ENCODE measurements at places on chromosomes 7 and 10. TPM values are rescaled to one million over a fixed set of nuclear protein-coding genes. Genes with fewer than 3 reads are reported as not detected.

KEL gene
- 1.1 TPM for total RNA-seq

AMPH gene
- not detected for total RNA-seq

DLX6 gene
- total RNA-seq: not detected

DNA sequence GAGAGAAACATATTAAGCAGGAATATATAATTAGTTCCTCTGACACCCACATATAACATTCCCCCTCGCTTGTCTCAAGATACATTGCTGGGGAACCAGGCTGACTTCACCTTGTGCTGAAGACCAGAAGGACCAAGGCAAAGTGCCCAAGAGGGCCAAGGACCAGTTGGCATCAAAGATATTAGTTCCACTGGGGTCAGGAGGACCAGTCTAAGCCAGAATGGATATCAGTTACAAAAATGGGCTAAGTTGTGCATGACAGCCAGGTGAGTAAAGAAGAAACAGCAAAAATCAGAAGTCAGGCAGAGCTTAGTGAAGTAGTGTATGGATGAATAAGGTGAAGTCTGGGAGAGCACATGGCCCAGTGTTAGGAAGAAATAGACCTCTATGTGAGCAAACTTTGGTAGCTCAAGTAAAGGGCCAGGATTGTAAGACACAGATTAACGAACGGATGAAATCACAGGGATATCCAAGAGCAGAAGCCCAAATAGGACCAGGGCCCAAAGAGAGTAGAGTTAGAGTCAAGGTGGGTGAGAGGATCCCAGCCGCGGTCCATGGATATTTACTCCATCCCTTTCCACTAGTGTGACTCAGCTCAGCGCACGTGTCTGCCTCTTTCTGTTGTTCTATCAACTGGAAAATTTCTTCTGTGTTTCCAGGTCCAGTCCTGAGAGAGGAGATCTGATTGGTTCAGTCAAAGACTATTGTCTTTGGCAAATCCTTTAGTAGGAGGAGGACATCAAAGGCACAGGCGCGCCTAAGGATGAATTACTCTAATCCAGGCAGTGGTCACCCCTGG lies 5.0 kb downstream of the CALD1 start:
- DNase-seq: no peak

DNA sequence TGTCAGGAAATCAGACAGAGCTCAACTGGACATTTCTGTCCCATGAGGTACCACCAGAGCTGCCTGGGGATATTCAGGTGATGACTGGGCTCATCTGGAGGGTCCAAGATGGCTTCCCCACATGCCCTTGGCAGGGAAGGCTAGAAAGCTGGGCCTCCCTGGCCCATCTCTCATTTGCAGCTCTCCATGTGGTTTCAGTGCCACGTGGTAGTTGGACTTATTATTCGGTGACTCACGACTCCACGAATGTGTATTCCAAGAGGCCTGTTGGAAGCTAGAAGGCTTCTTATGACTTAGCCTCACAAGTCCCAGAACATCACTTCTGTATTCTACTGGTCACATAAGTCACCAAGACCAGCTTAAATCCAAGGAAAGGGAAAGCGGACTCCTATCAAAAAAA lies 22.8 kb downstream of the NSMCE4A start:
- DNase-seq: no peak

GRCh38 chr7:79971058-79971457 lies 163.6 kb upstream of the GNAI1 start:
- no peak for DNase-seq
